ENCODE measurements at places on chromosomes 1 and 21.
A peak's percentile ranks its signal among the peaks of the same experiment; 100 is the strongest.

- DNase-seq: no peak
Measured at GRCh38 chr1:202961220-202961880, 3.2 kb upstream of the ADIPOR1 start.

GRCh38 chr1:9589144-9589718 lies 520 bp downstream of the TMEM201 start:
- no peak for DNase-seq

- DNase-seq: no peak
Measured at GRCh38 chr1:1351511-1352427, 2.6 kb upstream of the DVL1 start.

GRCh38 chr1:201214461-201214860 lies 23.8 kb downstream of the IGFN1 start:
- DNase-seq: peak; percentile 34

DNA sequence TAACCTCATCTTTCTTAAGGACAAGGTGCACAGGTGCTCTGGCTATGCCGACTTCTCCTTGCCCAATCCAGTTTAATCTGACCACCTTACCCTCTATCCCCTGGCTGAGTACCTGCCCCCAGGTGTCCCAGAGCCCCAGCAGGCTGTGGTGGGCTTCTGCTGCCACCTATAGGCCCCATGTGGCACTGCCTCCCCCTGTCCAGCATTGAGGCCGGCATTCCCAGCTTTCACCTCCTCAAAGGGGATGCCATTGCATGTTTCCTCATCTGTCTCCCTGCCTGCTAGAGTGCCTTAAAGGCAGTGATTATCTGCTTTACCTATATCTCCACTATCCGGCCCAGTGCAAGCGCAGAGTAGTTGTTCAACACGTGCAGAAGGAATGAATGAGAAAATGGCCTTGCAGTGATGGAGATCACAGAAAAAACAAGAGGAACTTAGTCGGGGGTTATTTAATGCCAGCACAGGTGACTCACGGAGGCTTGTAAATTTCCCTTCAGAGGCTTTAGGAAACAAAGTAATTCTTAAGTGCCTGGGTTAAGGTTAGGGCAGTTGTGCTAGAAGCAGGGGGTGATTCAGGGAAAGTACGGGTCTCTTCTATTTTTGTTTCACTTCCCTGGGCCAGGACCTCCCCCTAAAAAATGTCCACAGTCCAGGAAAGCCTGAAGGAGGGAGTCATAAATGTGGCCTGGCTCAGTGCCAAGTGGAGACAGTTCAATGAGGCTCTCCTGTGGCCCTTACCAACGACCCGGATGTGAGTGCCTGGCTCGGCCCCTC lies 131.8 kb upstream of the NGF start:
- no peak for DNase-seq

DNA sequence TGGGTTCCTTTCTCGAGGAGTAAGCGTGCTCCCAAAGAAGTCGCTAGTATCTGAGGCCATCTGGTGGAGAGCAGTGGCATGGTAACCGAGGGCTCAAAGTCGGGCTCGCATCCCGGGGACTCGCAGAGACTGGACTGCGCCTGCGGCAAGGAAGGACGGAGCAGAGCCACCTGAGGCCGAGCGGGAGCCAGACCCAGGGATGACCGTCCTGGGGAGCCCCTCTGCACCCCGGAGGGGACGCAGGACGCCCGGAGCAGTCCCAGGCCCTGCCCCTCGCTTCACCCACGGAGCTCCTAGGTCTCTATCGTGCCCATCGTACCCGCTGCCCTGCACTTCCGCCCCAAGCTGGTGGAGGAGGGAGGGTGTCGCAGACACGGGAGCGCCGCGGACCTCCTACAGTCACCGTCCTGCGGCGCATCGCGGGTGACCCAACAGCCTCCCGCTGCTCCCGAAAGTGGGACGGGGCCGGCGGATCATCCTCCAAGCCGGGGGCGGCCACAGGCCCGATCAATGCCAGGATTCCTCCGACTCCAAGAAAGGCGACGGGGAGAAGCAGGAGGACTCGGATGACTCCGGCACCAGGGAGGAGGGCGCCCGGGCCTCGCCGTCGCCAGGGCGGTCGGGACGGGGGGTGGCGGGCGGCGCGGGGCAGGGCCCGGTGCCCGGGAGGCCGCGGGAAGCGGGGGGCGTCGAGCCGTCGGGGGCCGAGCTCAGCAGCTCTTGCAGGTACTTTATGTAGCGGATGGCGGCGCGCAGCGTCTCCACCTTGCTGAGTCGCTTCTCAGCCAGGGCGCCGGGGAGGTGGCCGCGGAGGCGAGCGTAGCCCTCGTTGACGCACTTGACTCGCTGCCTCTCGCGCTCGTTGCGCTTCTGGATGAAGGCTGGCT lies 2.3 kb upstream of the CACNA1S start:
- DNase-seq: peak; percentile 89

DNA sequence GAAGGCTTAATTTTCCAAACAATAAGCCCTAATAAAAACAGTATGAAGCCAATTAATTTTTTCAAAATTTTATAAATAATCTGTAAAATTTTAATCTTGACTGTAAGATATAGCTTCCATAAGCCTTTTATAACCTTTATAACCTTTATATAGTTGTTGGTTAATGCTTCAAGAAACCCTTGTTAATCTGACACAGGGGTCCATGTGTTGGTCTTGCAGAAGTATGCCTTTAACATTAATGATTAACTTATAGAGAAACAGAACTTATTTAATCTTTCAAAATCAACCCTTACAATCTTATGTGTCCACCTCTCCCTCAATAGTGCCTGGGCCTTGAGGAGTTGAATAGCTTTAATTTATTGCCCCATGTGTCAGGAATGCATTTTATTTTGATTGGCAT lies 23.2 kb upstream of the HAO2 start:
- no peak for DNase-seq

DNA sequence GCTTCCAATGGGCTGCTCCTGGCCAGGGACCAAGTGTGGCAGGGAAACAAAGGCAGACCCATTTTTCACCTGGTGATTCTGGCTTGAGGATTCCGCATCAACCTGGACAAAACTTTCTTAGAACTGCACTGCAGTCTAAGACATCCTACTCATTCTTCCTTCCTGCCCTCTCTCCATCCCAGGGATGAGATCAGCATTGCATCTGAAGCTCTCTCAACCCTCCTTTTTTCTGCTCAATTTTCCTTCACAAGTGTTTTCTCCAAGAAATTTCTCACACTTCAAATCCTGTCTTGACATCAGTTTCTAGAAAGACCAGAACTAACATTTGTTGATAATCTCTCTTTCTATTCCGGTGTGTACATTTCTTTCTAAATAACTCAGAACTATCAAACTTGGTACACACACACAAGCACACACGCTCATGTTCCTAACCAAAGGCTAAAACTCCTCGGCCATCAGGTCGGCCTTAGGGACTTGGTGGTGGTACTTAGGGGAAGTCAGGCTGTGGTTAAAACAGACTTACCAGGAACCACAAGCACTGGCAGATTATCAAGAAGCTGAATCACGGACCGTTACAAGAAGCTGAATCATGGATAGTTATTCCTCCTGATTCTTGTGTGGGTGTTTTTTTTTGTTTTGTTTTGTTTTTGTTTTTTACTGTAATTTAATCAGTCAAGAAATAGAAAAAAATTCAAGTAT lies 21.0 kb upstream of the CXADR start:
- DNase-seq: no peak

- DNase-seq: no peak
Measured at GRCh38 chr1:23664837-23665795, 26.5 kb upstream of the RPL11 start.
